NCI-H1930 (cell line): ENCODE measurements at places on chromosomes 7 and 10.

GRCh38 chr7:33379891-33380525 is 250.6 kb downstream of the BBS9 start:
- no peak for DNase-seq

DNA sequence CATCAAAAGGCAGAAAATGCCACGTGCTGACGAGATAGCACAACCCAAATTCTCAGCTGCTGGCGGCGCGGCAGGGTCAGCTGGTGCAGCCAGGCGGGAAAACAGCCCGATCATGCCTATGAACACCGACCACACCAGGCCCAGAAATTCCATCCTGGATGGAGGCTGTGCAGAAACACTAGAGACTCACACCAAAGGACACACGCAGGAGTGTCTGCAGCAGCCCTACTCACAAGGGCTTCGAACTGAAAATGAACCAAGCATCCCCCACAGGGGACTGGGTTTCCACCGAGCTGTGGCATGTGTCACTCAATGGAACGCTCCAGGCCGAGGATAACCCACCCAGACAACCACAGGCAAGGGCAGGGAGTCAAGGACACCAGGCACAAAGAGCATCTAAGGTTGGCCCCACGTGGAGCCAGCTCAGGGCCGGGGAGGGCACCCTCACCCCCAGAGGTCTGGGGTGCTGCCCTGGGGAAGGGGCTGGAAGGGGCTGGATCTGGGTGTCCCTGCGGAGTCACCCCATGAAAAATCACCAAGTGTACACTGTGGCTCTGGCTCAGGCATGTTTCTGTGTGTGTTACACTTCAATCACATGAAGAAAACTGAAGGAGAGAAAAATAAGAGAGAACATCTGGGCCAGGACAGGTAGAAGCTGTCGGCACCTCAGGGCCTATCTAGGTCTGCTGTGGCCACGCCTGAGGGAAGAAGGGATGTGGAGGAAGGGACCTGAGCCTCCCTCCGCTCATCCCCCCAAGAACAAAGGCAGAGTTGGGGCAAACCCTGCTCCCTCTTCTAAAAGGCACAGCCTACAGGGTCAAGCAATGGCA is 33.0 kb downstream of the RASGEF1A start:
- no peak for DNase-seq

- DNase-seq: no peak
Measured at GRCh38 chr7:106460792-106461254, 176.0 kb upstream of the NAMPT start.

DNA sequence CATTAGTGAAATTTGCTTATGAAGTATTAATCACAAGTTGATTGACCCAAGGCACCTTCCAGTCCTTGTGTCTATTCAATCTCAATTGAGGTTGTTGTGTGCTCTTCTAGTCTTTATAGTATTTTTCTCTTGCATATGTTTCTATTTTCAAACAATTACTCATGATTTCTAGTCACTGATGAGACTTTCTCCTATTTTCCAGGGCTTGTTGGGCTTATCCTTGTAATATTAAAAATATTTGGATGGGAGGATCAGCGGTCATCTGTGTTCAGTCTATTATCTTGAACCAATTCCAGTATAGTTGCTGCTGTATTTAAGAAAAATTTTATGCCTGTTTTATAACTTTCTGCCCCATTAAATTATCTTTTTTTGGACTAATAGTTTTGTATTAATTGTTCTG is 154.4 kb downstream of the PTEN start:
- no peak for DNase-seq

- DNase-seq: no peak
Measured at GRCh38 chr7:157003756-157004520, 6.5 kb downstream of the MNX1 start.

DNA sequence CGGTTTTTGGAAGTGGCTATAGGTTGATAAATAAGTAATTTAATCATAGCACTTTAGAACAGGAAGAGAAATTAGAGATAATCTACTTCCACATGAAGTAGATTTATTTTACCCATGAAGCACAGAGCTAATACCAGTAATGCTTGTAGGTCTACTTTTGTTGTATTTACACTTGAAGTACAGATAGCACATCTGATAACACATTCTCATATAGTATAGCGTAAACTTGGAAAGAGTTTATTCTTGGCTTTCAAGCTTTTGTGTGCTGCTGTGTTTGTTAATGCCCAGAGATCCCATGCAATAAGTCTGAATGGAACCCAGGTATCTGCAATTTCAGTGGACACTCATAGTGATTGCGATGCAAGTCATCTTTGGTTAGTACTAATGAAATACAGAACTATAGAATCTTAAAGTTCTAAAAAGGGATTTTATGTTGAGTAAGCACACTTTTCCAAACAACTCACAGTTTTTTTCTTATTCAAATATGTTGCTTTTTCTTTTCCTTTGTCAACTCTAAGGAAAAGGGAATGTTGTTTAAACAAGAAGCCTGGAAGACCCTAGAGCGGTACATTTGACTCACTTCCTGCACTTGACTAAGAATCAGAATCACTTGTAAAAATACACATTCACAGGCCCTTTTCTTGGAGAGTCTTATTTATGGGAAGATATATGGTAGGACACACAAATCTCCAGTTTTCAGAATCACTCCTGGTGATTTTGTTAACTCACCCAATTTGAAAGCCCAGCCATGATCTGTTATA is 105.8 kb downstream of the GNAI1 start:
- DNase-seq: no peak

DNA sequence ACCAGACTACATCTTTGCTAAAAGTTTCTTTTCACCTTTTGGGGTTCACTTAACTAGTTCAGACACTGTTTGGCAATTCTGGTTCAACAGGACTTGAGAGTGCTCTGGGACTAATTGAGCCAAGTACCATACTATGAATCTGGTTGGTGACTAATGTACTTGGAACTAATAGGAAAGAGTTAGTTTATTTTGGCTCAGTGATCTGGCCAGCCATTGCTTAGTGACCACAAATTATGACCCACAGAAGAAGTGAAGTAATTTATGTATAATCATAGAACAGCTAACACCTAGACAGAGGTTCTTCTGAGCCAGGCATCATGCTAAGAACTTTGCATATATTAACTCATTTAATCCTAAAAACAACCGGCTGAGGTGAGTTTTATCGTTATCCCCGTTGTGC is 126.5 kb upstream of the JCAD start:
- no peak for DNase-seq

GRCh38 chr7:125406111-125406510 is 476.5 kb upstream of the POT1 start:
- DNase-seq: no peak

GRCh38 chr10:75079436-75080083 is 31.9 kb upstream of the SAMD8 start:
- DNase-seq: no peak

DNA sequence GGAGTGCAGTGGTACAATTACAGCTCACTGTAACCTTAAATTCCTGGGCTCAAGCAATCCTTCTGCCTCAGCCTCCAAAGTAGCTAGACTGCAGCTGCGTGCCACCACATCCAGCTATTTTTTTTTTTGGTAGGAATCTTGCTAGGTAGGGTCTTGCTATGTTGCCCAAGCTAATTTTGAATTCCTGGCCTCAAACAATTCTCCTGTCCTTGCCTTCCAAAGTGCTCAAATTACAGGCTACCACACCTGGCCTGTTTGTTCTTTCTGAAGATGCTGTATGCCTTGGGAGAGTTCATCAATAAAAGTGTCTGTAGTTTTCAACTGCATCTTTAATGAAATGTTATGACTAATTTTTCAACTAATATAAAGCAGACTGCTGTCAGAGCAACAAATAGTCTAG is 452 bp downstream of the SAMD9 start:
- DNase-seq: no peak

- no peak for DNase-seq
Measured at GRCh38 chr7:111765751-111766643, 203.7 kb upstream of the IMMP2L start.

GRCh38 chr10:48759113-48759901 is 74.6 kb downstream of the WDFY4 start:
- no peak for DNase-seq

DNA sequence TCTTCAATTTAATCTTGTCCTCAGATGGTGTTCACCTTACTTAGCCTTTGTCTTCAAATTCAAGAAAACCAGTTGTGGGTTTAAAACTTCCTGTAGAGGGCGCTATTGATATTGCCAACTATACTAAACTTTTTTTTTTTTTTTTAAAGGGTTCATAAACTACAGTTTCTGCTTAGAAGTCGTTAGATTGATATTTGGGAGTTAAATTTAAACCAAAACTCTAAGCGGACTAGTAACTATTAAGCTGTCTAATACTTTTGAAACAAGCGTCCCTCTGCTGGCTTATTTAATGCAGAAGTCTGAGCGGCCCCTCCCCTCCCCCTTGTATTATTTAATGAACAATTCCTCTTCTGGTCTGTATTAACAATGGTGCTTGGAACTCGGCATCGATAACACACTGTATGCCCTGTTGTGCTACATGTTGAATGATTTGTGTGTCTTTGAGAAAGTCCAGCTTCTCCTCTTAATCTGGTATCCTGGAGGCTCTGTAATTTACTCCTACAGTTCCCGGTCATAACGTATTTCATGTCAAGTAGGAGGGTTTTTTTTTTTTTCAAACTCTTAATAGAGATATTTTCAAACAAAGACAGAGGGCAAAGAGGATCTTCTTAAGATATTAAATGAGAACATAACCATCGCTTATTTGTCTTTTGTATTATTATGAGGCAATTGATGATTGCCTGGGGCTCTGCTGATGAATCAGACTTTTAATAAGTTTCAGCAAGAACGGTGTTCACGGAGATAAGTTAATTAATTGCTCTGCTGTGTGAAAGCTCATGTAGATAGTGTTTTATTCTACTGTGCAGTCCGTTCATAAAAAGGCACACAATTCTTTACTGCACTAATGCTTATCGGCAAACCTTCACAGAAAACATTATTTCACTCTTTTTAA is 22.6 kb upstream of the CREB5 start:
- DNase-seq: peak; percentile 16

DNA sequence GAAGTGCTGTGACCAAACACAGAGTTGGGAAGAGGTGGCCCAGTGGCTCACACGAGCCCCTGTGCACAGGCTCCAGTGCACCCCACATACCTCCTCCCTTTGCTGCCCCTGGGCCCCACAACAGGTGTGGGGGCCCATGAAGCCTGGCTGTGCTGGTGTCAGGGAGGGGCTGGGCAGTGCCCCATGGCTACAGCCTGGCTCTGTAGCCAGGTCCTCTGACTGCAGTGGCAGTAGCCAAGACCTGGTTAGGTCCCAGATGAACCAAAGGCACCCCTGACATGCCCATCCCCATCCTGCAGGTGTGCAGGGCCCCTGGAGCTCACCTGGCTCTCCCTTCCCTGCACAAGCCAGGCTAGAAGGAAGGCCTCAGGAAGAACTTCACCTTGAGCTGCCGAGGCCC is 176.3 kb downstream of the GRID1 start:
- no peak for DNase-seq

- no peak for DNase-seq
Measured at GRCh38 chr7:132557489-132558044, 18.7 kb downstream of the PLXNA4 start.

- DNase-seq: no peak
Measured at GRCh38 chr7:78443811-78444210, 645.2 kb downstream of the PHTF2 start.

GRCh38 chr7:41927380-41927779 is 224.5 kb upstream of the INHBA start:
- no peak for DNase-seq

GRCh38 chr7:26991796-26992195 is 104.0 kb downstream of the HOXA1 start:
- DNase-seq: no peak

- DNase-seq: no peak
Measured at GRCh38 chr7:44650772-44651171, 44.3 kb downstream of the OGDH start.

DNA sequence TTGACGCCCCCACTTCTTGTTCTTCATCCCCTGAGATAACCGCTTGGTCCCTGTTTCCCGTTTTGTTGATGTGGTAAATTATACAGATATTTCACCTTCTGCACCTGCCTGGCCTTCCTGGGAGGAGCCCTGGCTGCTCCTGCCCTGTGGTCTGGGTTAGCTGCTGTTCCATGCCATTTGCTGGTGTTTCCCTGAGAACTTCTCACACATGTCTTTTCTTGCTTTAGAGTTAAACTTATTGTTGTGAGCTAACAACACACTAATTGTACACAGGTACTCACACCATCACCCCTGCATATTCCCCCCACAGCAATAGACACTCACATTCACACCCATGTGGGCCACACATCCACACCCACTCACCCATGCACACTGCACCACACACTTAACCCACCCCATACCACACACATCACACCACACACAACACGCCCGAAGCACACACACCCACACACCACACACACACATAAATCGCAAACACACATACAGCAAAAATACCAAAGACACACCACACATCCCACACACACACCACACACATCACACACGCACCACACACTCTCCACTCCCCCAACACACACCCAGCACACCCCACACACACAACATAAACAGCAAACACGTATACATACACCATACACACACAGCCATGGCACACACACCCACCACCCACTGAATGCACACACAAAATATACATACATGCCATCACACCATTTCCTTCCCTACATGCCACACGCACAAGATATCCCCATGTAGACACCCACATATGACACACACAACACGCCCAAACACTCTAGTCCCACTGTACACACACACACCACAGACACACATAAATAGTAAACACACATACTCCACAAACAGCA is 19.4 kb upstream of the ANTXRL start:
- DNase-seq: no peak

DNA sequence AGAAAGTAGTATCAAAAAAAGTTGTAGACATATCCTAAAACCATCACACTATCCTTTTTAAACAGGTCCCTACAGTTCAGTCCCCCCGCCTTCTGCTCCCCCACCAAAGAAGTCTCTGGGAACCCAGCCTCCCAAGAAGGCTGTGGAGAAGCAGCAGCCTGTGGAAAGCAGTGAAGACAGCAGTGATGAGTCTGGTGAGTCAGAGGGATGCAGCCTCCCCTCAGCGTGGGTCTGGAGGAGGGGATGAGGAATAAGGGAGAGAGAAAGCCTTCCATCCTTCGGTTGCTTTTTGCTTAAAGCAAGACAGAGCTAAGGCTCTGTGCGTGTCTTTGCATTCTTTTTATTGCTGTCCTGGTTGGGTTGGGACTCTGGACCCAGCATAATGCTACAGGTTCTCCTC is 7.6 kb downstream of the NOLC1 start:
- no peak for DNase-seq
